ENCODE measurements at places on chromosomes 3 and 15. TPM values are rescaled to one million over a fixed set of nuclear protein-coding genes. Genes with fewer than 3 reads are reported as not detected.
A peak's percentile ranks its signal among the peaks of the same experiment; 100 is the strongest.

MORC1 gene
- total RNA-seq, result not detected

CD47 gene
- 55.8 TPM for total RNA-seq

LTK gene
- 0.24 TPM for total RNA-seq

AADACL2 gene
- not detected for total RNA-seq

CFAP100 gene
- not detected for total RNA-seq

GRCh38 chr3:123341871-123342630, 106.8 kb downstream of the ADCY5 start:
- no peak for DNase-seq

- no peak for DNase-seq
Observed at GRCh38 chr3:129317014-129317771, 38.5 kb downstream of the HMCES start.

DNA sequence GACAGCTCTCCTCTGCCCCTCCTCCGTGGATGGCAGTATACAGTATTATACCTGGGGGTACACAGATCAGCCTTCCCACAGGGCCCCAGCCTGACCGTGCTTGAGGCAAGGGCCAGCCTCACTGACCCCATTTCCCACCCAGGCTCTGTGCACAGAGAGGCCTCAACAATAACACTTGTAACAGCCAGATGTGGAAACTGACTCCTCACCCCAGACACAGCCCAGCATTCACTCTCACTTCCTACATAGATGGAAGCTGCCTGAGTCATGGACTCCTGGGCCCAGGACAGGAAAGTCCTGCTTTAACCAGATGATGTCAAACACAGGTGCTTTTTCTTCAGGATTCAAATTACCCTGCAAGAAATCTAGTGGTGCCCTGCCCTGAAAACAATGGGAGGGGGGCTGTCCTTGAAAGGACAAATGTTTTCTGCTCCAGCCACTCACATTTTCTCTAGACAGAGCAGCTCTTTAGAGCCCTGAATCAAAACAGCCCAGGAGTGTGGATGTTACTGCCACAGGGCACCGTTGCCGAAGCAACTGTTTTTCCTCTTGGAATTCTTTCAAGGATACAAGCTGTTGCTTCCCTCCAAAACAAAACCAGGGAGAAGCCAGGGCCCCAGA, 16.4 kb downstream of the CCDC12 start:
- peak; percentile 81 for DNase-seq

- DNase-seq, result no peak
Observed at GRCh38 chr3:50525987-50526386, 22.6 kb upstream of the CACNA2D2 start.

All from glomerular endothelial cell (primary cell).